NCI-H1105 (cell line): ENCODE measurements at places on chromosomes 2 and 18.

- peak; percentile 27 for DNase-seq
Measured at GRCh38 chr2:240149943-240150784, 9.7 kb upstream of the OTOS start.

GRCh38 chr18:74132201-74132600 lies 15.4 kb downstream of the FBXO15 start:
- DNase-seq: no peak

GRCh38 chr18:2551425-2551824 lies 19.9 kb downstream of the METTL4 start:
- DNase-seq: no peak

DNA sequence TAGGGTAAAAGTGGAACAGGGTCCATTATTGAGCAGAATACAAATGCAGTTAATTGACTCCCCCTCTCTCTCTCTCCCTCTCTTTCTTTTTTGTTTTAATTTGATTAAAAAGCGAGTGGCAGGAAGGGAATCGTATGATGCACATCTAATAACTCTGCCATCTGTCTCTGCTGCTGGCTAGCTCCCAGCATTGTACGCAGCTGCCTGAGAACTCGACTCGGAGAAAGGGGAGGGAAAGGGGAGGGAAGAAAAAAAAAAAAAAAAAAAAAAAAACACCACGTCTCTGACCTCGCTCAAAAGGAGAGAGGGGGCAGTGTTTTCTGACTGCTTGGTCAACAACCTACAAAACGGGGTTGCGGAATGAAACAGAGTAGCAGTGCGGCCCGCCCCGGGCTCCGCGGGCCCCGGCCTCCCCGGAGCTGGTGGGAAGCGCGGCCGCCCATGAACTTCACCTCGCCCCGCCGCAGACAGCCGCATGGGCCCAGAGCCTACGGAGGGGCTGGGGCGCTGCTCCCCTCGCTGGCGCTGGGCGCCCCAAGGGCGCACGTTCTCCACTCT lies 265.7 kb downstream of the TCF4 start:
- DNase-seq: peak; percentile 96

- no peak for DNase-seq
Measured at GRCh38 chr2:20479835-20480234, 33.0 kb downstream of the RHOB start.

GRCh38 chr2:241863536-241863954 lies 4.9 kb upstream of the PDCD1 start:
- DNase-seq: no peak

GRCh38 chr18:48985161-48985560 lies 34.4 kb upstream of the SMAD7 start:
- no peak for DNase-seq

GRCh38 chr2:161245261-161245553 lies 63.0 kb upstream of the PSMD14 start:
- DNase-seq: no peak

- DNase-seq: no peak
Measured at GRCh38 chr2:155218945-155219344, 520.5 kb downstream of the KCNJ3 start.

GRCh38 chr2:120904379-120904778 lies 168.7 kb downstream of the GLI2 start:
- no peak for DNase-seq

GRCh38 chr2:98514879-98515249 lies 70.2 kb downstream of the INPP4A start:
- no peak for DNase-seq

- DNase-seq: no peak
Measured at GRCh38 chr2:23788100-23788499, 138.8 kb downstream of the ATAD2B start.

GRCh38 chr2:96923810-96924774 lies 54.2 kb upstream of the SEMA4C start:
- no peak for DNase-seq

DNA sequence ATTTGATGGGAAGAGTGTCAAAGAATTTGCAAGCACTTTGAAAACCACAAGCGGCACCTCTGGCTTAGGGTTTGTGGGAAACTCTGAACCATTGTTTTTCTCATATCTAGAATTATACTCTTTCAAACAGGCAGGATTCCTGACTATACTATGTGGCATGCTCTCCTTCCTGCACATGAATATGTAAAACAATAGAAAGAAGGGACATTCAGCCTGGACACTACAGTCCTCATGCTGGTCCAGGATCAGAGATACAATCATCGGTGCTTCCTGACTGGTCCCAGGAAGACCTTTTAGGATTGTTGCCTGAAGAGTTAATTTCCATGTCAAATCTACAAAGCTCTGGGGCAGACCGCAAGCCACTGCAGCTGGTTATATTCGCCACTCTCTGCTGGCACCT lies 55.7 kb upstream of the RASGRP3 start:
- no peak for DNase-seq

GRCh38 chr2:12767541-12767940 lies 50.8 kb downstream of the TRIB2 start:
- no peak for DNase-seq

DNA sequence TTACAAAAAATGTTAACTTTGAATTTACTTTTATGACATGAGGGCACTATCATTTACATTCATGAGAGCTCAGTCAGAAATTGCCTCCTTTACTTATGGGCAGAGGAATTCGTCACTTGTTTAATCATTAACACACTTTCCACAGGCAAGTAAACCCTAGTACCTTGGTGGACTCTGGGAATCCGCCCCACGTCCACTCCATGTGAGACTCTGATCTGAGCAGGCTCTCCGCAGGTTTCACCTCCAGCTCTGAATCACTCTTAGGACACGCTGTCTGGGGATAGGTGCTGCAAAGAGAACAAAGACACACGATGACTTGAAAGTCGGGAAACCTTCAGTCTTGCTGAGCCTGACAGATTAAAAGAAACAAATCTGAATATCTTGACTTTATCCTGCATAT lies 73.6 kb downstream of the LPIN2 start:
- DNase-seq: no peak

DNA sequence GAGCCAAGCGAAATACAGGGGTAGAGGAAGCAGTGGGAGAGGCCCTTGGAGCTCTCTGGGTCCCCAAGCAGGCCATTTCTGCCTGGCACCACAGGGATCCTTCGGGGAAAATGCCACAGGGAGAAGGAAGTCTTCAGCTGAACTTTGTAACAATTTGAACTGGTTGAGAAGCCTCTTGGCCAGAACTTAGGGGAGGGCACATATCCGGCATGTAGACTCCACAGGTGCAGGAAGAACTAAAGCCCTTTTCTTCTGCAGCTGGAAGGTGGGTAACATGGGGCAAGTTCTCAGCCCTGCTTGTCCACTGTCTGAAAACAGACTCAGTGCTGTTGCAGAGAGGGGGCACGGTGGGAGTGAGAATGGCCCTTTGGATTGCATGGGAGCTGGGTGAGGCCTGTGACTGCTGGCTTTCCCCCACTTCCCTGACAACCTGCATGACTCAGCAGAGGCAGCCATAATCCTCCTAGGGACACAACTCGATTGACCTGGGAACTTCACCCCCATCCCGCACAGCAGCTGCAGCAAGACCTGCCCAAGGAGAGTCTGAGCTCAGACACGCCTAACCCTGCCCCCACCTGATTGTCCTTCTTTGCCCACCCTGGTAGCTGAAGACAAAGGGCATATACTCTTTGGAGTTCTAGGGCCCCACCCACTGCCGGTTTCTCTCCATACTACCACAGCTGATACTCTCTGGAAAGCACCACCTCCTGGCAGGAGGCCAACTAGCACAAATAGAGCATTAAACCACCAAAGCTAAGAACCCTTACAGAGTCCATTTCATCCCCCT lies 101.6 kb upstream of the FAM136A start:
- DNase-seq: peak; percentile 22

DNA sequence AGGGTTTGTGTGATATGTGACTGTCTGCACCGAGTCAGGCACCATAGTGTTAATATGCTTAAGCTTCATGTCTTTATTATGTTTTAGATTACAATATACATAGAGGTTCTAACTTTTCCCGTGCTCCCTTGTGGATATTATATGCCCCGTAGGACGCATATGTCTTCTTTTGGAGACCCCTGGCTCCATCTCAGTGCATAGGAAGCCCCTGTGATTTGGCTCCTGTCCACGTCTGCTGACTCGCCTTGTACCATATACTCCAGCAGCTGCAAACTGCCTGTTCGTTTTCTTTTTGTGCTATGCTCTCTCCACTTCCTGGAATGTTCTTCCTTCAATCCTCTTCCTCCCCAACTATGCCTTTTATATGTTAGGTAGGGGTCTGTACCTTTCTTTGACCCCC lies 110.9 kb downstream of the PTRHD1 start:
- DNase-seq: no peak

DNA sequence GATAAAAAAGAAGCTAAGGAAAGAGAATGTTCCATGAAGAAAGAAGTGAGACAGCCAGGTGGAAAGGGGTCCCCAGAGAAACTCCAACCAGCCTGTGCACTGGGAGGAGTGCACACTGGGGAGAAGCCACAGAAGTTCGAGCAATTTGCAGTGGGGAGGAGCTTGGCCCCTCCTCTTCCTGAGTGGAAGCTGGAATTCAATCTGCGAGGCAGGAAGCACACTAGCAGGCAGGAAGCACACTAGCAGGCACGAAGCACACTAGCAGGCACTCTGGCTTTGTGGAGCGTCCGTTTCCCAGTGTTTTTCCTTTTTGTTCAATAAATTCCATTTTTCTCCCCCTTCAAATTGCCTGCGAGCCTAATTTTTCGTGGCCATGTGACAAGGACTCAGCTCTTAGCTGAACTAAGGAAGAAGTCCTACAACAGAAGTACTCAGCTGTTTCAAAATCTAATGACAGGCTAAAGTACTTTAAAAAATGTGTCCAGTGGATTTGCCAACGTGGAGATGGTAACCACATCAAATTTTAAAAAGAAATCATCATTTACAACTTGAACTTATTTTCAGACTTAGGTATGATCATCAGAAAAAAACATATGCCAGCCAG lies 21.4 kb upstream of the SPIRE1 start:
- no peak for DNase-seq

DNA sequence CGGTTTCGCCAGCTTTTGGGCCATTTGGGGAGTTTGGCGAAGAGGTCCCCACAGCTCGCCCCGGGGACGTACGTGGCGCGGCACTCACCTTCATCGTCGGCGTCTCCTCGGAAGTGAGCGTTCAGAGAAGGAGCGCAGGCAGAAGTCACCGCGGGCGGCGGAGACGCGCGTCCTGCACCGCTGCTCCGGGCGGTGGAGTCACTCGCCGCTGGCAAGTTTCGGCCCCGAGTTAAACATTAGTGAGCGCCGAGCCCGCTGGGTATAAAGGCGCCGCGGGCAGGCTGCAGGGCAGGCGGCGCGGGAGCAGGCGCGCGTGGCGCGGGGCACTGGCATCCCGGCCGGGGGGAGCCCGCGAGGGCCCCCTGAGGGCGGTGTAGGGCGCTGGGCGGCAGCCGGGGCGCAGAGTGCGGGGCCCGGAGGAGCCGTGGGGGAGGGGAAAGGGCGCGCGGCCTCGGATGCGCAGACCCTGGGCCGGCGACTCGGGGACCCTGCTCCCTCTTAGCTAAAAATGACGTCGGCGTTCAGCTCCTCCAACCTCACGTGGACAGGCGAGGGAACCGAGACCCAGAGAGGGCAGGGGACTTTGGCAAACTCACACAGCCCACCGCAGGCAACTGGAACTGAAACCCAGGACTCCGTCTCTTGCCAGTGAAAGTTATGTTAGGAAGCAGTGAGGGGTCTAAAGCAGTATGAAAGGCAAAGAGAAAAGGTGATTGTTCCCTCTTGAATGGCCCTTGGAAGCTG lies at the start of gene DPP4:
DPP4 (minus strand) TSS at position 328 of the 744 bp plus-strand sequence; CDS start at position 94, 234 bp downstream.
- peak; percentile 20 for DNase-seq

DNA sequence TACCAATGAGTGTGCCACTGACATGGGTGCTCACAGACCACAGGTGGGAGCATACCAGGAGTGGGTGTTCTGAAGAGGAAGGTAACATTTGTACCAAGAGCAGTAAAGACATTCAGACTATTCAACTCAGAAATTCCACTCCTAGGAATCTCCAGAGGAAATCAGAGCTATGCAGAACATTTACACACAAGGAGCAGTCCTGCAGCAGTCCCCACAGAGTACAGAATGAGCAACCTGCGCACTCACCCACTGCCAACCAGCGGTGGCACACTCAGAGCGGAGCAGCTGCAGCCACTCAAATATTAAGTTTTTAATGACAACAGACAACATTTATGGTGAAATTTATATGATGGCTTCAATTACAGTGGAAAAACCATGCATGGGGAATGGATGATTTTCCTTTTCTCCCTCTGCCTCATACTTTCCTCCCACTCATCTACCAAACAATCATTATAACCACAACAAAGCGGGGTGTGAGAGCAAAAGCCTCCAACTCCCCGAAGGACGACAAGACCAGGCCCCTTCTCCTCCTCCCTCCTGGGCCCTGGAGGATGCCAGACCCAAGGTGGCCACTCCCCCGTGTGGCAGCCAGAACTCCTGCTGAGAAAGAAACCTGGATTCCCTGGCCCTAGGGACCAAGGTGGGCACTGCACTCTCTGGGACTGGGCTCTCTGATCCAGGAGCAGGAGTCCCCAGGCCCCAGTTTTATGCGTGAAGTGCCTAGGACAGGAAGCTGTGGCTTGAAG lies 5.4 kb downstream of the HS6ST1 start:
- peak; percentile 10 for DNase-seq

GRCh38 chr18:51753365-51754057 lies 556.0 kb upstream of the MEX3C start:
- DNase-seq: no peak

- DNase-seq: no peak
Measured at GRCh38 chr2:12543978-12544558, 172.7 kb upstream of the TRIB2 start.

- no peak for DNase-seq
Measured at GRCh38 chr2:15006667-15007066, 374.1 kb downstream of the LRATD1 start.

GRCh38 chr2:10330700-10331026 lies 28.0 kb downstream of the HPCAL1 start:
- DNase-seq: no peak

DNA sequence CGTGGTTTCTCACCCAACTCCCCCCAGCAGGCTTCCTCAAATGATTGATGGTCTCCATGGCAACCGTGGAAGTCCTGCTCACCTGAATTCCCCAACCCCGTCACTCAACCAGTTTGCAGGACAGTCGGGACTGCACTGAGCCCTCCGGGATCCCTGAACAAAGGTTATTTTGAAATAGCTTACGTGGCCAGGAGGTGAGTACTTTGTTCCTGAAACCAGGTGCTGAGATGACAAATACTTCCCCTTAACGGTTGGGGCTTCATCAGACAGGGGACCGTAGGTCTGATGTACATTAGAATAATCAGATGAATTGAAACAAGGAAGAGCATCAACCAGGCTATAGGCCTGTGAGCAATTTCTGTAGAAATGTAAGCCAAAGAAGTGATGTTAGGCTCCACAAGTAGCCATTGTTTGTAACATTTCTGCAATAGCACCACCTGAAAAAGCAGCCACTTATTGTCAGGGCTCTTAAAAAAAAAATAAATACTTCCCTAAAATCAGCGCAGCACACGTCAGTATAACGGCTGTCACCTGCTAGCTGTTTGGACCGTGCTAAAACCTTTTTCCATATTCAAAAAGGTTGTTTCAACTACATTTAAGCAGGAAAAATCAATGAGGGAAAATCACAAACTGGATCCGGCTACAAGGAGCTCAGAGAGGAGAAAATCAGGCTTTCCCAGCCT lies 206.4 kb upstream of the ID2 start:
- DNase-seq: peak; percentile 38

- DNase-seq: no peak
Measured at GRCh38 chr18:67485655-67486054, 30.9 kb downstream of the DSEL start.

- DNase-seq: no peak
Measured at GRCh38 chr2:1481406-1482252, 68.4 kb downstream of the TPO start.
